ENCODE measurements at places on chromosomes 12 and 14.

DNA sequence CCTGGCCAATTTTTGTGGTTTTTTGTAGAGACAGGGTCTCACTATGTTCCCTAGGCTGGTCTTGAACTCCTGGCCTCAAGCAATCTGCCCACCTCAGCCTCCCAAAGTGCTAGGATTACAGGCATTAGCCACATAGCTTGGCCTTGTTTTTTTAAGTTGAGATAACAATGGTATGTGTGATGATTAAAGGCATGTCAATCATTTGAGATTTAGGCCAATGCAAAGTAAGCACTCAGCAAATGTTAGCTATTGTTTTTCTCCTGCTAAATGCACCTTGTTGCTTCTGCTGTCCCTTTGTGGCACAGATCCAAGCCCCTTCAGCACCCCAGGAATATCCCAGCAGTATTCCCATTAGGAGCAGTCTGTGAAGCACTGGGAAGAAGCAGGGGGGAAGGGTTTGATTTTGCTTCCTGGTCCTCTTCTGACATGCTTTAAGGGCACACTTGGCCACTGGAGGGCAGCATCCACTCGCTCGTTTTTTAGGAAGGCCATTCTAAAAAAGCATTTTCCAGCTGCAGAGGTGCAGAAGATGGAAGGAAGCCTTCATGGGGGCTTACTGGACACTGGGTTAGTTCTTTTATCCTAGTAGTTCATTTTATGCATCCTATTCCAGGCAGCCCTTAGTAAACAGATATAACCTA lies 70.2 kb upstream of the ZFP36L1 start:
- DNase-seq: no peak

GRCh38 chr14:103198131-103199105 lies 75.2 kb downstream of the TNFAIP2 start:
- DNase-seq: no peak

DNA sequence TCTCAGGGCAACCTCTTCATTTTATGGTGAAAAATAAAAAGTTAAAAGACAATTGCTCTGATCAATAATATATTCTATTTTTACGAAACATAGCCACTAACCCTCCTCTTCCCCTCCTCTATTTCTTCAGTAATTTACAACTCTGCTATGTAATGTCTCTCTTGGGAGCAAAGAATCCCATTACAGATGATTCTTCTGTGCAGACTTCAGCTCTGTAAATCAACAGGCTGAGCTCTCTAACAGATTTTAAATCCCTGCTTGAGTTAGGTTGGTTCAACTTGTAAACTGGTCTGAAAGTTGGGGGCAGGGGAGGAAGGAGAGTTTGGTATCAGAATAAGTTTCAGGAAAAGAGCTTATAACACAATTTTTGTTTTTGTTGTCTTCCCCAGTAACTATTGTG lies 151.0 kb downstream of the SLC25A21 start:
- no peak for DNase-seq

- no peak for DNase-seq
These were observed 2.3 kb downstream of the MMP14 start for GRCh38 chr14:22838631-22839041.

- no peak for DNase-seq
These were observed 304.1 kb downstream of the EGLN3 start for GRCh38 chr14:33646692-33647260.

DNA sequence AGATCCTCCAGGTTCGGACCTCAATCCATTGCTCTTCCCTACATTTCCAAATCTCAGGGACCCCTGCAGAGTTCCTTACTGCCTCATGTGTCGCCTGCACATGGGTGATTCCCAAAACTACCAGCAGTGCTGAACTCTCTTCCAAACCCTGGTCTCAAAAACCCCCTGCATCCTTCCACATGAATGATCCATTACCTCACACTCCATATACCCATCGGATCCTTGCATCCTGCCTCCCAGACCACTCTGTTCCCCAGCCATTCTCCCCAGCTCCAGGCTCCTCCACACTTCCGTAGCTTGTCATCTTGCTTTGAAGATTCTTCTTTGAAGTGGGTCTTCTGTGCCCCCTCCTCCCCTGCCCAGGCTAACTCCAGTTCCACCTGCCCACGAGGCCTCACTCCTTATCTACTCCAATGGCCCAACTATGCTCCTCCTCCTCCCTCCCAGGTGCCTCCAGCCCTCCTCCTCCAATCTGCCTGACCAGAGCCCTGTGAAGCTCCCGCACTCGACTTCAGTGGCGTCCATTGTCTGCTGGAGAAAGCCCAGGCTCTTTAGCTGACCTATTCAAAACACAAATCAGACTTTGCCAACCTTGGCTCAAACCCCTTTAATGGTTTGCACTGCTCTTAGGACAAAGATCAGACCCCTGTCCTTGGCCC lies 13.8 kb downstream of the RAPGEF3 start:
- no peak for DNase-seq

- peak; percentile 9 for DNase-seq
These were observed 11.9 kb upstream of the PUS1 start for GRCh38 chr12:131917139-131917710.

GRCh38 chr12:109930028-109930800 lies 30.1 kb downstream of the TCHP start:
- DNase-seq: no peak

GRCh38 chr14:86091811-86092210 lies 561.9 kb downstream of the FLRT2 start:
- no peak for DNase-seq

- DNase-seq: no peak
These were observed 479.7 kb downstream of the AACS start for GRCh38 chr12:125544960-125545359.

GRCh38 chr14:75518625-75519024 lies 3.6 kb upstream of the BATF start:
- DNase-seq: no peak

DNA sequence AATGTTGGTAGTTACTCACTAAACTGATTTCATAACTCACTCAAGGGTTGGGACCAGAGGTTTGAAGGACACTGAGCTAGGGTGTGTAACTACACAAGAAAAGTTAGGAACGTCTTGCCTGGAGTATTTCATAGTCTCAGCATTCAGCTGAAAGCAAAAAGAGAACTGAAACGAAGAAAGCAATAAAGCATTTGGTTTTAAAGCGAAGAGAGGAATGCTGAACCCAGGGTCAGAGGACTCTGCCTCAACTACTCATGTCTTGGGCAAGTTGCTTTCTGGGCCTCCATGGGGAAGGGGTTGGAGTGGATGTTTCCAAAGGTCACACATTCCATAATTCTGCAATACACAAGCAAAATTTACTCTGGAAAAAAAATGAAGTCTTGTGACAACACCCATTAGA lies 1.4 kb downstream of the GNS start:
- DNase-seq: no peak

DNA sequence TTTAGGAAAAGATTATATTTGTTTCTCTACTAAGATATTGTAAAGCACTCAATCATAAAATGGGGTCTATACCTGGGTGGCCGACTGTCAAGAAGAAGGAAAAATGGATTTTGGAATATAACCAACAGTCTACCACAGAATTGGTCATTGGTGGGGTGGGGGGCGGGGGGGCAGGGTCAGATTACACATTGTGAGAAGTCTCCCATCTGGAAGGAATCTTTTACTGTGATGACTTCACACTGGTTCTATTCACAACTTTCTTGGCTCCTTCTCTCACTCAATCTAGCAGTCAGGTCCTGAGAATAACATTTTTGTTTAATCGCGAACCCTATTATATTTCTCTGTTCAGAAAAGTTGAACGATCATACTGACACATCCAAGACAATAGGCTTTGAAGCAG lies 8.7 kb upstream of the CLEC4E start:
- DNase-seq: no peak

GRCh38 chr14:82084813-82085212 lies 551.2 kb upstream of the SEL1L start:
- DNase-seq: no peak

DNA sequence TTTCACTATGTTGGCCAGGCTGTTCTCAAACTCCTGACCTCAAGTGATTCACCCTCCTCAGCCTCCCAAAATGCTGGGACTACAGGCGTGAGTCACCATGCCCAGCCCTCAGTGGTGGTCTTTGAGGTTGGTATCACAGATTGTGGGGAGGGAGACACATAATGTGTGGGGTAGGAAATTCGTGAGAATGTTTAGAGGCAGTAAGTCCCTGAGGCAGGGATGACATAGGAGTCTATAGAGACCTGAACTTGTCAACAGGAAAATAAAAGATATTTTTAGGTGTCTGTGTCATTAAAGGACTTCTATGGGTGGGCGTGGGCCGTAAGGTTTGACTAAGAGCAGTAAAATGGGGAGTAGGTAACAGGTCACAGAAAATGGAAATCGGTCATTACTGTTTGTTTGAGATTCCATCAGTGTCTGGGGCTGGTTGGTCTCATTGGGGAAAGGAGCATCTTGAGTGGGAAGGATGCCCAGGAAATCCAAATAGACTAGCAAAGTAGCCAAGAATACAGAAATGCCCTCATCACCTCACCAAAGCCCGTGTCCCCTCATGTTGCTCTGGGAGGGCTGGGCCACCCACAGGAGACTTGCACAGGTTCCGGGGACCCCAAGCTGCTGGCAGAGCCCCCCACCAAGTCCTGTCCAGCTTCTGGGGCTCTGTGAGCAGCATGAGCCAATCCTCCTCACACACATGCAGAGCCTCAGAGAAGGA lies 63.6 kb upstream of the BCL2L14 start:
- DNase-seq: peak; percentile 70

GRCh38 chr12:12017798-12018197 lies 52.9 kb upstream of the BCL2L14 start:
- DNase-seq: no peak

- DNase-seq: no peak
These were observed 116.1 kb downstream of the SCARB1 start for GRCh38 chr12:124747426-124748161.

DNA sequence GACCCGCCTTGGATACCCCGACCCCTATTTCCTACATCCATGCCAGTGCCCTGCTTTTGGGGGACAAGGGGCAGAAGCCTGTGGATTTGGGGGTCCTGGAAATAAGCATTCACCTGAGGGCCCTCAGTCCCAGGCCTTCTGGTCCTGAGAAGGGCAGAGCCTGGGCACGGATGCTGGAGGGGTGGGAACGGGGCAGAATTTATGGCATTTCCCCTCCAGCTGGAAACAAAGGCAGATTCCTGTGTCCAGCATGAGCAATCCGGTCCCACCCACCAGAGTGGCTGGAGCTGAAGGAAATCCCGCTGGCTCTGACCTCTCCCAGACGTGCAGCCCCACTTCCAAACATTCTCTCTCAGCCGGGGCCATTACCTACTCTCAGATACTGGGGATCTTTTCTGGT lies 9.3 kb downstream of the ANKRD33 start:
- no peak for DNase-seq

GRCh38 chr12:62347922-62348650 lies 87.9 kb downstream of the USP15 start:
- no peak for DNase-seq

GRCh38 chr12:22211128-22211527 lies 123.4 kb downstream of the ST8SIA1 start:
- DNase-seq: no peak

DNA sequence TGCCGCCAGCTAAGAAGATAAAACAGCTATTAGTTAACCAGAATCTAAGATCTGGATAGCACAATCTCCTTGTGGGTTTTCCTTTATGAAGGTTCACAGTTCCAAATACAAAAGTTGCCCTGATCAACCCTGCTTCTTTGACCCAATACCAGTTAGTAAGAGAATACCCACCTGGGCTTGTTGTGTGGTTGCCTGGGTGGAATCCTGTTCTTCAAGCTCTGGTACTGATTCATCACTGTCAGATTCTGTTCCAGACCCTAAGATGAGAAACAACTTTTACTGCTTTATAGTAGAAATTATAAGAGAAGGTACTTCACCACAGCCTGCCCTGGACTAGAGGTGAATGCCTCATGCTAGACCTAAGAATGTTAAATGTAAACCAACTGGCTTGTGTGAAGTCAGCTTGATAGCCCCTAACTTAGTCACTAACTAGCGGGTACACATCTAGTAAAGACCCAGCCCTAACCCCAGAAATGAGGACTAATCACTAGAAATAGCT lies 10.6 kb downstream of the NACA start:
- DNase-seq: no peak

Measured in GM06990 (cell line).